Trophoblast cell (in vitro differentiated cells and primary cell): ENCODE measurements at places on chromosomes 7 and 10.
A peak's percentile ranks its signal among the peaks of the same experiment; 100 is the strongest.

GRCh38 chr10:130335336-130335735, 199.1 kb downstream of the GLRX3 start:
- DNase-seq, result no peak

- DNase-seq, result peak; percentile 36
Observed at GRCh38 chr7:24943096-24943948, 36.7 kb downstream of the OSBPL3 start.

GRCh38 chr10:85527616-85528317, 838.8 kb downstream of the GRID1 start:
- no peak for DNase-seq

GRCh38 chr10:77082601-77083252, 554.9 kb downstream of the KCNMA1 start:
- peak; percentile 30 for DNase-seq

DNA sequence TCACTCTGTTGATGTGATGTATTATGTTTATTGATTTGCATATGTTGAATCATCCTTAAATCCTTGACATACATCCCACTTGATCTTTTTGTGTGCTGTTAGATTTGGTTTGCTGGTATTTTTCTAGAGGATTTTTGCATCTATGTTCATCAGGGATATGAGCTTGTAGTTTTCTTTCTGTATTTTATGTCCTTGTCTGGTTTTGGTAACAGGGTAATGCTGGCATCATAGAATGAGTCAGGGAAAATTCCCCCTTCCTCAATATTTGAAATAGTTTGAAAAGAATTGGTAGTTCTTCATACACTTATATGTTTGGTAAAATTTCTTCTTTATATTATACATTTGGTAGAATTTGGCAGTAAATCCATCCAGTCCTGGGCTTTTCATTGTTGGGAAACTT, 89.4 kb upstream of the SLC13A1 start:
- DNase-seq, result no peak

DNA sequence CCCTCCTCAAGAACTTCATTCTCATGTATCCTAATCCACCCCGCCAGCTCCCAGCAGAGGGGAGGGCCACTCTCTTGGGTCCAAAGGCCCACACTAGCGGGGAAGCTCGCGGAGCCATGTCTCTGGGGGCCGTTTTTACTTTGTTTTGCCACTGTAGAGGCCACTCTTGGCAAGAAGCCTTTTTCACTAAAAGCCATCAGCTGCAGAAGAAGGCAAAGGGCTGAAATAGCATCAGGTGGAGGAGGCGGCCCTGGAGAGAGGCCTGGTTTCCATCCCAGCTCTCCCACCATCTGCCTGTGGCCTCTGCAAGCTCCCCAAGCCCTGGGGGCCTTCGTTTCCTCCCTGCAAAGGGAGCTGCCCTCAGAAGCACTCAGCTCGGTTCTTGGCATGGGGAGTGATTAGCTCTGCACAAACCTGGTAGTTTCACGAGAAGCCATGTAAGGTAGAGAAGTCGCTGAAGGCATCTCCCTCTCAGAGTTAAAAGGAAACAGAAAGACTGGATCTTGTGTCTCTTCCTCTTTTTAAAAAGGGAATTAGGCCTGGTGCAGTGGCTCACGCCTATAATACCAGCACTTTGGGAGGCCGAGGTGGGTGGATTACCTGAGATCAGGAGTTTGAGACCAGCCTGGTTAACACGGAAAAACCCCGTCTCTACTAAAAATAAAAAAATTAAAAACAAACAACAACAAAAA, 70.3 kb downstream of the PARP12 start:
- DNase-seq, result no peak

GRCh38 chr10:72846238-72846637, 47.3 kb upstream of the OIT3 start:
- DNase-seq, result peak; percentile 25
